NCI-H510A treated with DMSO at 0.1 percent for 48 hours (cell line): ENCODE measurements at places on chromosomes 5 and 9.

DNA sequence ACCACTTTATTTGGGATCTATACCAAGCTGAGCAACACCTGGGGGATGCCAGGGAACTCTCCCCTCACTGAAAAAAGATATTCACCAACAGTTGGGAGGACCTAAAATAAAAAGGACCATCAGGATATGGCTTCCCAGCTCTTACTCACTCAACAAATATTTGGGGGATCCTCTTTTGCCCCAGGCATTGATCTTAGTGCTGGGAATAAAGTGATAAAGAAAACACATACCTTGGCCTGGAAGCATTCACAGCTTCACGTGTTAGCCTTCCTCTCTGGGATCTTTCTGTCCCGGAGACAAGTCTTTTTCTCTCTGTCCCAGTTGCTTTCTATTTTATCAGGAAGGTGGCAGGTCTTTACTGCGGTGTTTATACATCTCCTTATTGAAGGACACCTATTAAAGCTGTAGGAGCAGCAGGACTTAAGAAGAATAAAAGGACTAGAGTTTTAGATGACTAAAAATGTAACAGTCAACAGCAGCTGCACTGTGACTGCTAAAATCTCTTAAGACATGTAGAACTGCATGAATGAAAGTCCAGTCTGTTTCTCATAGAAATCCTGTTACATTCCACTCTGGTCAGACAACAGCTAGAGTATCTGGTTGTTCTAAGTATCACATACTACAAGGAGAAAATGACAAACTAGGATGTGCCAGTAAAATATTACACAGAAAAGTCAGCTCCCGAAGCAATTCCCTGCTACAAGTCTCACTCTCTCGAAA, 90.0 kb upstream of the ITGA2 start:
- DNase-seq, result no peak

GRCh38 chr9:73081979-73082657, 69.5 kb upstream of the ANXA1 start:
- DNase-seq, result peak; percentile 9

GRCh38 chr5:95770830-95771708, 39.9 kb downstream of the RHOBTB3 start:
- no peak for DNase-seq

- no peak for DNase-seq
Measured at GRCh38 chr5:10958728-10959127, 197.7 kb upstream of the DAP start.

- DNase-seq, result no peak
Measured at GRCh38 chr5:51968756-51969155, 585.5 kb downstream of the ISL1 start.
